Stimulated activated CD8-positive, alpha-beta memory T cell treated with anti-CD3 and anti-CD28 coated beads, Interleukin-4, amount 100 ng/mL, for 1 hour (primary cell): ENCODE measurements at places on chromosomes 2 and 18.

DNA sequence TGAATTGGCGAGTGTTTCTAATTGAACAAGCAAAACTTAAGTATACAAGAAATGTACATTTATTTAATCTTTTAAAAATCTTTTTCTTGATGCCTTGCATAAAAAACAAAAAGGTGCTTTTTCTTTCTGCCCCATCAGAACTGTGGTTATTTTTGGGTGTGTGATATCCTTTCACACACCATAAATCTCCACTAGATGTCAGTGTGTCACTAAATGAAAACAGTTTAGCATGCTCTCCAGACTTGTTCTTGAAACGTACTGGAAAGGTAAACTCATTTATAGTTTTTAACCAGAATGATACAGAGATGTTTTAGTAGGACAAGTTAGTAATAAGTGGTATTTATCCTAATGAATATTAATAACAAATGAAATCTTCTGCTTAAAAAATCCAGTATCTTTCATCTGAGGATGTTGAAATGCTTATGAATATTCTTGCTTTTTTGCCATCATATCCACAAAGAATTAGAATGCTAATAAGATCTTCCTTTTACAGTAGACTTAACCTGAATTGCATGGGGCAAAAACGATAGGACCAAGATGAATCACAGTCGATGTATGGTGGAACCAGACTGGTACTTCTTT, 96.8 kb downstream of the UBE2E3 start:
- DNase-seq, result no peak

DNA sequence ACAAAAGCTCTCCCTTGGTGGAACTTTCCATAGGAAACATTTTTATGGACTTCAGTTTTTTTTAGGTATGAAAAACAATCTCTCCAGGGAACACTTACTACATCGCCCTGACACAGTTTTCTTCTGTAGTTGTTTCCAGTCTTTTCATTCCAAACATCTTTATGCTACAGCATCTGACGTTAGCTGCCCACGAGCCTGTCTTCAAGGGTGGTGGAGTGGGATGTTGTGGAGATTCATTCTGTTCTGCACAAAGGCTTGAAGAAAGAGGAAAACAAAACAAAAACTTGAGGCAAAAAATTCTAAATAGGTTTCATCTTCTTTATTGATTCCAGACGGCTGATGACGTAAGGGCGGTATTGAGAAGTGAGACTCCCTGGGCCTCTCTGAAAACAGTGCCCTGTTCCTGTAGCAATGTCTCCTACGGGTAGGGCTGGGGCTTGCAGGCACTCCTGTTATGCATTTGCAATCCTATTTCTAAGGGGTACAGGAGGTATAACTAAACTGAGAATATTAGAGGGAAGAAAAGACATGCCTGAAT, 375.0 kb downstream of the RNF144A start:
- DNase-seq, result no peak

GRCh38 chr2:235021752-235022151, 69.9 kb downstream of the SH3BP4 start:
- no peak for DNase-seq

- DNase-seq, result no peak
Measured at GRCh38 chr2:196515051-196515450, 124.5 kb upstream of the CCDC150 start.

GRCh38 chr18:22628795-22629510, 211.2 kb upstream of the CTAGE1 start:
- DNase-seq, result no peak

DNA sequence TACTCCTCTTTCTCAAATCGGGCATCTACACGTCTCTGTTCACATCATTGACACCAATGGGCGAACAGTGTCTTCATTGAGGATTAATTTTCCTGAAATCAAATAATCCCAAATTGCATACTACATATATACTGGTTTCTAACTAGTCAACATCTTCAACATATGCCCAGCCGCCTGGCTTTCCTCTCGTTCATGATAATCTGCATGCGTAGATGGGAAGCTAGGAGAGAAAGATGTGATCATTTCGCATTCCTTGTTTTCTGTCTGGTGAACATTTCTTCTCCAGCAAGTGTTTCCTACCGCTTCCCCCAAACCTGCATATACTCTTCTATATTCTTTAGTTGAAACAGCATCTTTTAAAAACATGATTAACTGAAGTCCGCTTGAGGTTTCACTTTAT, 7.4 kb downstream of the TWIST2 start:
- DNase-seq, result no peak

DNA sequence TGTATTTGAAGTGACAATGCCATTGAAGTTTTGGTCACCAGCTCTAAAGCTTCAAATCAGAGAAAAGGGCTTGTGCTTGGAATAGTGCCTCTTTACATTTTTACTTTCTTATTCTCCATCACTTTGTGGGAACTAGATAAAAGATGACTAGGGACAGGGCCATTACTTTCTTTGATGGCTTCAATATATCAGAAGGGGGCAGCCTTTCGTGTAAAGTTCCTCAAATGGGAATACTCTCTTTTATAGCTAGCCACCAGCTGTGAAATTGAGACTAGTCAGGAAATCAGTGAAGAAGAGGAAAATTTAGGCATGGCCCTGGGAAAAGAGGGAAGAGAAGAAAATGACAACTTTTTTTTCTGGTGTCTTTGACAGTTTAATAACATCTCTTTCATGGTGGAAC, 242.5 kb downstream of the DCC start:
- DNase-seq, result no peak

GRCh38 chr18:8706791-8707555, 1.6 kb downstream of the MTCL1 start:
- DNase-seq, result no peak

DNA sequence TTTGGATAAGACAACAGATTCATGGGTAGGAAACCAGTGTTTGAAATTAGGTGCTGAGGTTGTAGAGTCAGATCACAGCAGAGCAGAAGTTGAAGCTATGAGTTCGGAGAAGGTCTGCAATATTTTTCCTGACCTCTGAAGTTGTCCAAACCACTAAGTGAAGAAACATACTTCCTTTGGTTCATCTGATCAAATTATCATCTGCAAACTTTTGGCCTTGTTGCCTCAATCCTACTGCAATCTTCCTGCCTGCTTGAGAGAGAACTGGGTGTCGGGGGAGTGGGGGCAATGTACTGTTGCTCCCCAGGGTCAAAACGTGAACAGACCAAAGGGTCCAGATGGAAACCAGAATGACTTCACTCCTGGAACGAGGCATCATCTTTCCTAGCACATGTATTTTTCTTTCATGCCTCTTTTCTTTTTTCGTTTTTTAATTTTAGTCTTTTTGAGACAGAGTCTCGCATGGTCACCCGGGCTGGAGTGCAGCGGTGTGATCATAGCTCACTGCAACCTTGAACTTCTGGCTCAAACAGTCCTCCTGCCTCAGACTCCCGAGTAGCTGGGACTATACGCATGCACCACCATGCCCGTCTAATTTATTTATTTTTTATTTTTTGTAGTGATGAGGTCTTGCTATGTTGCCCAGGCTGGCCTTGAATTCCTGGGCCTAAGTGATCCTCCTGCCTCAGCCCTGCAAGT, 42.7 kb downstream of the RAB31 start:
- DNase-seq, result no peak

DNA sequence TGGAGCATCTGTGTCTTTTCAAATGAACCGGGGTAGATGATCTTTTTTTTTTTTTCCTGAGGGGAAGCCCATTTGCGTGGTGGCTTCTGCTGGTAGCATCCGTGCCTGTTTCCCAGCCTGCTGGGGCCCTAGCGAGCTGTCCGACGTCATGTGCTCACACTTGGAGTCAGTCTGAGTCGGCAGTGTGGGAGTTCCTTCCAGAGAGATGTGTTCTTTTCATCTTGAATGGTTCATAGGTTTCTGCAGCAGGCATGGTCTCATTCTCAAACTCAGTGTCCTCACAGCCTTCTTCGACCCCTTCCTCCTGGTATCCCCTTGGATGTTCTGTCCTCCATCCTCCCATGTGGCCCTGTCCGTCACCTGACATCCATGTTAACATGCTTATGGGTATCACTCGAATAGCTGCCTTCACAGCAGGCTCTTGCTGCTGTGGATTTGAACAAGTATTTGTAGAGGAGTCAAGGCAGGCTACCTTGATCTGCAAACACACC, 51.0 kb downstream of the LDLRAD4 start:
- no peak for DNase-seq

DNA sequence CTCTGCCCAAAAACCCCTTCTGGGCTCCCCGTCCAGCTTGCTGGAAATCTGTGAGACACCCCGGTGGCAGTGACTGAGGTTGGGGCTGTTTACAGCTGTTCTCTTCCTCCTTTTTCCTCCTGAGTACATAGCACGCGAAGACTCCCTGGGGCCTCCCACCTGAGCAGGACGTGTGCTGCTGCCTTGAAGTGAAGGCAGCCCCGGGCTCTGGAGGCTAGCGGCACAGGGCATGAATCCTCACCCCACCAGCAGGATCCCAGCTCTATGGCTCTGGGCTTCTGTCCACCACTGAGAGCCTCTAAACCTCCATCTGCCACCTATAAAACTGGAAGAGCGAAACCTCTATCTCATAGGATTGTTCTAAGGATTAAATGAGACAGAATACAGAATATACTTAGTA, 182.5 kb downstream of the TMEM163 start:
- no peak for DNase-seq

DNA sequence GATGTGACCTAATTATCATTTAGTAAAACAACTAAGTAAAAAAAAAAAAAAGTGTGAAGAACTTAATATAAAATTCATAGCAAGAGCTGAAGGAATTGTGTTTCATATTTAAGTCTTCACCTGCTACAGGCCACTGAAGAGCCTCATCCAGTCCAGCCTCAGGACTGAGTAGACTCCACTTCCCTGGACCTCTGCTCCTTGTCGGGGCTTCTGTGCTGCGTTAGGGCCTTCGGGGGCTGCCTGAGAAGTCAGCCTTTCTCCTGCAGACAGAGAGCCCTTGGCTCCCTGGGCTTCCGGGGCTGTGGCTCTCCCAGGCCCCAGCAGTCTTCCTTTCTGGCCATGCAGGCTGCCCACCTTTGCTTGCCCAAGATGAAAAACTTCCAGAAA, 95.5 kb downstream of the MTCL1 start:
- DNase-seq, result no peak

DNA sequence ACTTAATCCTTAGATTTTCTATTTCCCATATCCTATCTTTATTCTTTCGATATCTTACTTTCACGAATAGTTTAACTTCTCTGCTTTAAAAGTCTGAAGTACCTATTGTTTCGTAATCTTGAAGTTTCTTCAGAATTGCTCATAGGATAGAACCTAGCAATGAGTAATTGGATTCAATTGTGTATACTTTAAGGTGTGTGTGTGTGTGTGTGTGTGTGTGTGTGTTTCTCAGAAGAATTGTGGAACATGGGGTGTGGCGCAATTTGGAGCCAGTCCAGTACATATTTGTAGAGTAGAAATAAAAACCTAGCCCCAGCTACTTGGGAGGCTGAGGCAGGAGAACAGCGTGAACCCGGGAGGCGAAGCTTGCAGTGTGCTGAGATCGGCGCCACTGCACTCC, 897.6 kb downstream of the BCL11A start:
- DNase-seq, result no peak

DNA sequence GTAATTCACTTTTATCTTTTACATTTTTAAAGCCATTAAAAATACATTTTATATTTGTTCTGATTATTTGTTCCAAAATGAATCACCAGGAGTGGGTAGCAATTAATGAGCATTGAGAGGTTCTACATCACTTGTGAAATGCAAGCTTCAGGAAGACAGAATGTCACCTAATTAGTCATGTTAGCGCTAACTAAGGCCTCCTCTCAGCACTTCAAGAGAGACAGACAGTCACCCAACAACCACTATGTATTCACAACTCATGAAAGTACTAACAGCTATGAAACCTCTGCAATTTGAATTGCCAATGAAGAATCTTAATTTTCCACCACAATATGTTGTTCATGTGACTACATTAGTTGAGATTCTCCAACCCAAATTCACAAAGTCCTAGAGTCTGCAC, 611.0 kb downstream of the KCNJ3 start:
- no peak for DNase-seq

DNA sequence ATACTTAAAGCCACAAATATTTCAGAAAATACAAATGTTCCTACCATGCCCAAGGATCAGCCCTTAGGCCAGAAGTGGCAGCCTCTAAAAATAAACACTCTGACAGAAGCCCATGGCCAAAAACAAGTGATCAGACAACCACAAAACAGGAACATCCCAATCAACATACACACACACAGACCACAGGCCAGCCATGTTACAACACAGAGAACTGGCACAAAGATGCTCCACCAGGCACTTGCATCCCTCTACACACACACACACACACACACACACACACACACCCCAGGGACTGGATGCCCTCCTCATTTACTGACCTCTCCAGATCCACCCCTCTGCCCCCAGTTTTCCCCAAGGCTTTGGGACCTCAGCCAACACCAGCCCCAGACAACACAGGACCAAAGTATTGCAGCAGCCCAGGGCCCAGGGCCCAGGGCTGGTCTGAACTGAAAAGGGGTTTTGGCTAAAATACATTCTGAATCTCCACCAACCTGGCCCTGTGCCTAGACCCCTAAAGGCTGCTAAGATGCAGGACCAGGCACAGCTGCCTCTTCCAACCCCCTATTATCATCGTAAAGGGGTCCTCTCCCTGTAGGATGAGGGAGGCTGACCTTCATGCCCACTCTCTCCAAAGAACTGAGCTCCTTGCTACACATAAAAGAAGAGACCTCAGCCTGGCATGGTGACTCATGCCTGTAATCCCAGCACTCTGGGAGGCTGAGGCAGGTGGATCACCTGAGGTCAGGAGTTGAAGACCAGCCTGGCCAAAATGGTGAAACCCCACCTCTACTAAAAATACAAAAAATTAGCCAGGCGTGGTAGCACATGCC, 151.4 kb downstream of the TNS1 start:
- DNase-seq, result no peak

- no peak for DNase-seq
Measured at GRCh38 chr2:159146996-159147666, 139.4 kb downstream of the WDSUB1 start.

- DNase-seq, result no peak
Measured at GRCh38 chr2:235737840-235738239, 244.0 kb downstream of the AGAP1 start.

- DNase-seq, result no peak
Measured at GRCh38 chr18:9609190-9609589, 5.2 kb downstream of the PPP4R1 start.

DNA sequence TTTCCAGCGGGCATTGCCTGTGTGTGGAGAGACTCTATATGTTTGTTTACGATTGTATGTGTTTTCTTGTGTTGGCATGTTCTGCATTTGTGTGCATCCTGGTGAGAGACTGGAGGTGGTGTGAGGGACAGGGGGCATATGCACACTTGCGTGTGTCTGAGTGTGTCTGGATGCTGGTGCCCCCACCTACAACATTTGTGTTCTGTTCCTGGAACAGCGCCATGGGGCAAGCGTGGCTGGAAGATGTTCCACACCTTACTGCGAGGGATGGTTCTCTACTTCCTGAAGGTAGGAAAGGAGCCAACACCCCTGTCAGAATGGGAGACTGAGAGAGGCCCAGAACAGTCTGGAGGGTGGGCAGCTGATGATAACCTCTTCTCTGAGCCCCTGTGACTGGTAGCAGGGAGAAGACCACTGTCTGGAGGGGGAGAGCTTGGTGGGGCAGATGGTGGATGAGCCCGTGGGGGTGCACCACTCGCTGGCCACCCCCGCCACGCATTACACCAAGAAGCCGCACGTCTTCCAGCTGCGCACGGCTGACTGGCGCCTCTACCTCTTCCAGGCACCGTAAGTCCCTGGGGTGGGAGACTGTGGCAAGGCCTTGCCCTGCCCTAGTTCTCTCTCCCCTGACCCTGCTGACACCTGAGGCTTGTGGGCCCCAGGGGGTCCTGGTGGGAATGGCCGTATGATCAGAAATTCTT, 23.7 kb downstream of the PSD4 start:
- DNase-seq, result no peak
